Inflammatory macrophage treated with lipopolysaccharide for 4 hours (primary cell): ENCODE measurements at places on chromosomes 6 and 20.

DNA sequence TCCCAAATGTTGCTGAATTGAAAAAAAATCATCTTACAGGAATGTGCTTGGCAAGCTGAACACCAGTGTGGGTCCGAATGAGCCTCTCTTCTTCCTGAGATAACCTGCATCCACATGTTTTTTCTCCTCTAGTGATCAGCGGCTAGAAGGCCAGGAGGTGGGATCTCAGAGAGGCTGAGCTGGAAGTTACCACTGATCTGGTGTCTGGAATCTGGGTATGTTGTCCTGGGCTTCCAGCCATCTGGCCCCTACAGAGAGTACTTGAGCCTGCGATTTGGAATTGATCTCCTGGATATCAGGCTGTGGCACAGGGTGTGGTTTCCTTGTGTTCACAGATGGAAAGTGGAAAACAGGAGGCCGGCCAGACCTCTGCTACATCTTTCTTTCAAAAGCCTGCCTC is 35.9 kb downstream of the SULF2 start:
- DNase-seq: no peak

- peak; percentile 34 for DNase-seq
Measured at GRCh38 chr6:16758163-16758975, 2.9 kb downstream of the ATXN1 start.

- no peak for DNase-seq
Measured at GRCh38 chr6:35810971-35811698, 6.0 kb downstream of the LHFPL5 start.

- DNase-seq: no peak
Measured at GRCh38 chr20:7798176-7798575, 142.1 kb downstream of the HAO1 start.

GRCh38 chr20:49567421-49568277 is at the start of gene PTGIS:
TSS of gene PTGIS (minus strand) at chr20:49568137. CDS start at chr20:49568116, 21 bp downstream.
- no peak for DNase-seq

- no peak for DNase-seq
Measured at GRCh38 chr6:6704103-6705060, 115.9 kb downstream of the LY86 start.

GRCh38 chr20:39524371-39524911 is 562.3 kb downstream of the DHX35 start:
- peak; percentile 1 for DNase-seq

- DNase-seq: peak; percentile 20
Measured at GRCh38 chr20:3203315-3204123, 963 bp downstream of the DDRGK1 start.

- no peak for DNase-seq
Measured at GRCh38 chr6:22322103-22323030, 25.5 kb upstream of the PRL start.

DNA sequence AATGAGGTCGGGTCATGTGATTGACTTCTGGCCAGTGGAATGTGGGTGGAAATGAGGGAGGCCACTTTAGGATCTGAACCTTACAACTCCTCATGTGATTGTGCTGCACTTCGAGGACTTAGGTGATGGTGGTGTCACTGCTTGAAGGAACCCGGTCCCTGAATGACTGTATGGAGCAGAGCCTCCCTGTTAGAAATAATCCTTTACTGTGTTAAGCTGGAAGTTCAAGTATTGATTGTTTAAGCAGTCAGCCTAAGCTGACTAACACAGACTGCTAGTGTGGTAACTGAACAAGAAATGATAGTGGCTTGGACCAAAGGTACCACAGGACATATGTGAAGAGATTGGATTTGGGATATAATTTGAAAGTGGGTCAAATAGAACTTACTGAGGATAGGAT is 138.0 kb downstream of the OPN5 start:
- DNase-seq: no peak

DNA sequence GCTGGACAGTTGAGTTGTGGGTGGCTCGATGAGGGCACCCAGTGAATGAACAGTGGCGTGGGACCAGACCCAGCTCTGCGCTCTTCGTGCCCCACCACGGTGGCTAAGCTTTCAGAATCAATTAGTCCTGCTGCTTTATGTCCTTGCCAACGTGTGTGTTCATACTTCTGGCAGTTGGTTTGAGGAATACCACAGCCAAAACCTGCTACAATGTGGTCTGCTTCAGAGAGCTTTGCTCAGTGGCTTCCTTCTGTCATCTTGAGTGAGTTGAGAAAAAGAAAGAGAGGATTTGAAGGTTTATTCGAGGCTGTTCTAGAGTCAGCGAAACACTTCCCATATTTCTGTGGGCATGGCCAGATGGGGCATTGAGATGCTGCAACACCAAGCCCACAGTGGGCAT is 39.5 kb upstream of the SLC22A2 start:
- DNase-seq: no peak

- DNase-seq: no peak
Measured at GRCh38 chr6:3260296-3260695, 1.5 kb downstream of the PSMG4 start.

- peak; percentile 52 for DNase-seq
Measured at GRCh38 chr6:36593569-36594028, 563 bp upstream of the SRSF3 start.

DNA sequence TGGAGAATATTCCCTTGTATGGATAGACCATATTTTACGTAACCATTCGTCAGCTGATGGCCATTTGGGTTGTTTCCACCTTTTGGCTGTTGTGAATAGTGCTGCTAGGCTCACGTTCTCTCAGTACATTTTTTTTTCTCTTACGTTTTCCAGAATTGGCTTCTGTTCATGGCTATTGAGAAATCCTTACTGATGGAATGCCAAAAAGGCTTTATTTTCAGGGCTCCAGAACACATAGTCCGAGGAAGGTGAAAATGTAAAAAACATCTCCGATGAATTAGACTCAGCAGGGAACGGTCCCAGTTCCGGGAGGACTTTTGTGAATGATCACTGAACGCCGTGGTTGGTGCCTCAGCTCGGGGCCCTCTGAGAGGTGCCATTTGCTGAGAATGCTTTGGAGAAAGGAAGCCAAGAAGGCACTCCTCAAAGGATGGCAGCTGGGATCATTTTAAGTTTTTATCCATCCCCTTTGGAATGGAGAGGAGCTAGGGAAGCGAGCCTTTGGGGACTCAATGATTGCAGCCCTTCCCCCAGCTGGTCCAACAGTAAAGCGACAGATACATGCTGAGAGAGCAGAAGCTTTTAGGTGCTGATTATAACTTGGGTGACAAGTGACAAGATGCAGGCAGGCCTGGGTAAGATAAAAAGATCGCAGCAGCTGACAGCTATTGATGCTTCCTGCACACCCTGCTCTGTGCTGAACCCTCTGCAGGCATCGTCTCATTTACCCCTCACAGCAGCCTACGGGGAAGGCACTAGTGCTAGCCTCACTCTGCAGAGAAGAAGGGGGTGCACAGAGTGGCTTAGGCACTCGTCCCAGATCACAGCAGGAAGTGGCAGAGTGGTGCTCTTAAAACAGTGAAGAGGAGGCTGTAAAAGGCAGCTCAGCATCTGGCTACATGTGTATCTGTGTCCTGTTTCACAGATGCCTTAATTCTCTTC is 133.4 kb upstream of the KCNG1 start:
- DNase-seq: no peak
